MCF 10A (cell line): ENCODE measurements at places on chromosomes 13 and 19. TPM values are rescaled to one million over a fixed set of nuclear protein-coding genes. Genes with fewer than 3 reads are reported as not detected.

- no peak overlapping the region for H3K4me3 ChIP-seq
- no peaks in the 10 kb centered on the region for H3K27me3 ChIP-seq
- H3K27ac ChIP-seq, result no peak overlapping the region
- H3K4me1 ChIP-seq, result peaks cover 18% of the 10 kb centered on the region
- H3K36me3 ChIP-seq, result peaks cover 13% of the 10 kb centered on the region
These were observed 2.9 kb upstream of the MAP1S start for GRCh38 chr19:17716309-17716929.

- no peak for DNase-seq
- no peak overlapping the region for H3K27ac ChIP-seq
- H3K36me3 ChIP-seq, result peaks cover 36% of the 10 kb centered on the region
- H3K4me1 ChIP-seq, result peaks cover 39% of the 10 kb centered on the region
- no peak overlapping the region for H3K4me3 ChIP-seq
These were observed 2.9 kb downstream of the CD70 start for GRCh38 chr19:6587998-6588507.

DNA sequence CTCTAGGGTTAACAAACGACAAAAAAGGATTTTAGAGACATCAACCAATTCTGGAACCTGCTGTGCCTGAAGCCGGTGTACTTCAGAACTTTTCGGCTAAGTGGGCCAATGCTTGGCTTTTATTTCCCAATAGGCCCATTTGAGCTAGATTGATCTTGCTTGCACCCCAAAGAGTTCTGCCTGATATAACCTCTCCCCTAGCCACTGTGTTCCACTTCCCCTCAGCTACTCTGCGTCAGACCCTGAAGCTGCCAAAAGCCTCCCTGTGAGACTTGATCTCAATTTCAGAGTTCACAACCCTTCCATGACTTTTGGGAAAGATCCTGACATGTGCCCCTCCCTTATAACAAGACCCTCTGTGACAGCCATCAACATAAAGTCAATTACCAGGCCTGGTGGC, 5.6 kb upstream of the SIGLEC14 start:
- no peak for DNase-seq
- peaks cover 7% of the 10 kb centered on the region for H3K4me1 ChIP-seq
- no peak overlapping the region for H3K4me3 ChIP-seq

DNA sequence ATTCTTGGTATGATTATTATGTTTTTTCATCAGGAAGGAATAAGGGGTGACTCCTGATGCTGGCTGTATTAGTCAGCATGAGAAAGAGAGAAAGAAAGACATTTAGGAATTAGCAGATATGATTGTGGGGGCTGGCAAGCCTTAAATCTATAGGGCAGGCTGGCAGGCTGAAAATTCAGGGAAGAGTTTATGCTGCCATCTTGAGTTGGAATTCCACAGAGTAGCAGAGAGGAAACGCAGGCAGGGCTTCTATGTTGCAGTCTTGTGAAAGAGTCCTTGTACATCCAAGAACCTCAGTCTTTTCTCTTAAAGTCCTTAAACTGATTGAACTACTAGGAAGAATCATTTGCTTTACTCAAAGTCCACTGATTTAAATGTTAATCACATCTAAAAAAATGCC, 262.7 kb upstream of the SLC10A2 start:
- no peak overlapping the region for H3K27ac ChIP-seq
- no peak overlapping the region for H3K4me3 ChIP-seq
- no peaks in the 10 kb centered on the region for H3K36me3 ChIP-seq
- DNase-seq, result no peak
- no peaks in the 10 kb centered on the region for H3K4me1 ChIP-seq
- no peaks in the 10 kb centered on the region for H3K27me3 ChIP-seq

DNA sequence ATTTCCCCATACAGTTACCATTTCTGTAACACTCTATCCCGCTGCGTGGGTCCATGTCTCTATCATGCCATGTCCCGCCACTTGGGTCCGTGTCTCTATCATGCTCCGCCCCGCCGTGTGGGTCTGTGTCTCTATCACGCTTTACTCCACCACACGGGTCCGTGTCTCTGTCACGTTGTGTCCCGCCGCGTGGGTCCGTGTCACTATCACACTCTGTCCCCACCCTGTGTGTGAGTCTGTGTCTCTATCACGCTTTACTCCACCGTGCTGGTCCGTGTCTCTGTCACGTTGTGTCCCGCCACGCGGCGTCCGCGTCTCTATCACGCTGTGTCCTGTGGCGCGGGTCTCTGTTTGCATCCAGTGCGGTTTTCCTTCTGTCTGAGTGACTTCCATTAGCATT, 11.6 kb downstream of the ADPRHL1 start:
- H3K27ac ChIP-seq, result no peak overlapping the region
- H3K4me3 ChIP-seq, result no peak overlapping the region
- H3K4me1 ChIP-seq, result no peaks in the 10 kb centered on the region
- DNase-seq, result no peak
- no peaks in the 10 kb centered on the region for H3K27me3 ChIP-seq

GRCh38 chr13:102816708-102817107, 17.8 kb downstream of the BIVM start:
- no peak overlapping the region for H3K4me3 ChIP-seq
- no peak overlapping the region for H3K27ac ChIP-seq
- no peaks in the 10 kb centered on the region for H3K27me3 ChIP-seq
- H3K4me1 ChIP-seq, result peaks cover 14% of the 10 kb centered on the region
- DNase-seq, result no peak
- peaks cover 62% of the 10 kb centered on the region for H3K36me3 ChIP-seq

DNA sequence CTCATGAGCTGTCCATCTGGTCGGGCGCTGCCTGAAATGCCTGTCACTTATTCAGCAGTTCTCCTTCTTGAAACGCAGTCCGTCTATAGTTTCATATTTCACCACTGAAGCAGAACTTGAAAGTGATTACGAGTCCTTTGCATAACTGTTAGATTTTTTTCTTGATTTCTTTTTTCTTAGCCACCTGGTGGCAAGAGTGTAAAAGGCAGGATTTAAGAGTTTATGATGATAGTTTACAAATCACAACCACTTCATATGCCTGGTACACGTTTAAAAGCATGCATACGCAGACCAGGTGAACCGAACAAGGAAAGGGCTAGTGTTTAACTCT, 45.8 kb downstream of the GGACT start:
- H3K36me3 ChIP-seq, result no peaks in the 10 kb centered on the region
- H3K27ac ChIP-seq, result no peak overlapping the region
- peak; percentile 52 for DNase-seq
- H3K27me3 ChIP-seq, result no peaks in the 10 kb centered on the region
- peaks cover 5% of the 10 kb centered on the region for H3K4me1 ChIP-seq

DNA sequence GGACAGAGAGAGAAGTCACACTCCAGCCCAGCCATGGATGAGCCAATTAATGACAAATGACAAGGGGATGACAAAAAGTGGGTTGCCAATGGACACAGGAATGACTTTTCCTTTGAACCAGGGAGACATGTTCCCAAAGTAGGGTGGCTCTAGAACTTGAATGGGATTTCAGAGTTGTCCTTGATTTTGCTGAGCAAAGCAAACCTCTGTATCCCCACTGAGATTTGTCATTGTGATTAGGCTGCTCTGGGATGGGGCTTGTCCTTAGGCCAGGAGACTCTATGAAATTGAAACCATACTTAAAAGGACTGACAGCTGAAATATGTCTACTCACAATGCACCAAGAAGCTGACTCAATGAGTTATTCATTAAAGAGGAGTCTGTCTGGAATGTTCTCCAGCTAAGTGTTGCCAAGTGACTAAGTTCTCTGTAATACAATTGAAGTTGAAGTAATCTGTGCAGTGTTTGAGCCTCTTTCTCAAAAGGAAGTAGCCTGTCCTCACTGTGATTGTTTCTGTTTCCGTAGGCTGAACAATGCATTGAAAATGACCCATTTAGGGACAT, 69.0 kb upstream of the PCDH9 start:
- peak overlapping the region; percentile 64 for H3K27ac ChIP-seq
- H3K4me3 ChIP-seq, result no peak overlapping the region
- no peaks in the 10 kb centered on the region for H3K36me3 ChIP-seq
- H3K4me1 ChIP-seq, result peaks cover 30% of the 10 kb centered on the region

DNA sequence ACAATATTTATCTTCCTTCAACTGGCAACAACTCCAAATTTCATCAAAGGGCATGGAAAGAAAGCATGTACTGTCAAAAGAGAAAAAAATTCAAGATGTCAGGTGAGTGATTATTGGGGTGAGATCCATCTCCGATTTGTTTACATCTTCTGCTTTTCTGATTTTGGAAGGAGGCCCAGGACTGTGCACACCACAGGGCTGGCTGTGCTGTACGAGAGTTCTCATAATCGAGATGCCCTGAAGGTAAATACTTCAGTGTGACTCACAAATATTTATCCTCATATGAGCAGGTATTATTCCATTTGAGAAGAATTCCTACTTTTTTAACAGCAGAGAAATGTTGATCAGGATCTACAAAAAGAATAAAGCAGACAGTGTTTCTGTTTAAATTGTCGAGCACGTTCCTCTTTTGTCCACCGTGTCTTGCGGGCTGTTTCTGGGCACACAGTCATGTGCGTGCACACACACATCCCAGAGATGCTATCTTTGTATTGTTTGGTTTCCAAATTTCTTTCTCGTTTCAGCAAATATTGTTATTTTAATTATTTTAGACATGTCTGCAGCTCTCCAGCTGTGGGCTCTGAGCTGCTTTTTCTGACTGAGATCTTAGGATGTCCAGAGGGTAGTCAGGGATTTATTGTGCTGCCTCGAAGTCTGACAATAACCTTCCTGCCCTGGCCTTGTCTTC, 103.8 kb downstream of the KL start:
- H3K4me3 ChIP-seq, result peak overlapping the region; percentile 42
- peak; percentile 84 for DNase-seq
- H3K4me1 ChIP-seq, result peaks cover 23% of the 10 kb centered on the region
- peak overlapping the region; percentile 87 for H3K27ac ChIP-seq

- H3K27me3 ChIP-seq, result no peaks in the 10 kb centered on the region
- no peak for DNase-seq
- no peak overlapping the region for H3K27ac ChIP-seq
- no peak overlapping the region for H3K4me3 ChIP-seq
- H3K36me3 ChIP-seq, result no peaks in the 10 kb centered on the region
These were observed 45.1 kb downstream of the TMEM255B start for GRCh38 chr13:113804017-113804702.

DNA sequence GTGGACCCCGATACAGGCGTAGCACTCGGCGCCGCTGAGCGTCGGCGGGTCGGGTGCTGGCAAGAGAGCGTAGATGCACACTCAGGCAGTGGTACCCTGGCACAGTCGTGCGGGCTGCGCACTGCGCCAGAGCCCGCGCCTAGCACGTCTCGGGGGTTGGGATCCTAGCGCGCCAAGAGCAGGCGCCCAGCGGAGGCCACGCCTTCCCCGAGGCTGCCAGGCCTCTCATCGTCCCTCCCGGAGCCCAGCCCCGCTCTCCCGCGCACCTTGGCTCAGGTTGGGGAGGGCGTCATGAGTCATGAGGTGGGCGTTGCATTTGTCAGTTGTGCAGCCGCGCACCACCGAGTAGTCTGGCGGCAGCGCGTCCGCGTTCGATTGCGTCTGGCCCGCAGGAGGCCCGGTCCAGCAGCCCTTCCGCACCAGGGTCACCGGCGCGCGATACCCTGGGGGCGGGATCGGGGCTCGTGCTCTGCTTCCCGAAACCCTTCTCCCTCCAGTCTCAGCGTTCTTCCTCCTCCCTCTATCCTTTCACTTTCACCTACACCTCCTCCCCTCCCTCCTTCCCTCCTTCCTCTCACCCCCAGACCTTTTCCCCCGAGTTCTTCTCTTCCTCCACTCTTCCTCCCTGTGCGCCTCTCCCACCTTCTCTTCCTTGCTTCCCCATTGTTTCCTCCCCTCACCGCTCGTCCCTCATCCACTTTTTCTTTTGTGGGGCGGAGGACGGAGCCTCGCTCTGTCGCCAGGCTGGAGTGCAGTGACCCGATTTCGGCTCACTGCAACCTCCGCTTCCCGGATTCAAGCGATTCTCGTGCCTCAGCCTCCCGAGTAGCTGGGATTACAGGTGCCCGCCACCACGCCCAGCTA, 3.5 kb downstream of the LYPD5 start:
- peak overlapping the region; percentile 67 for H3K4me3 ChIP-seq
- no peaks in the 10 kb centered on the region for H3K36me3 ChIP-seq
- H3K4me1 ChIP-seq, result peaks cover 22% of the 10 kb centered on the region
- no peaks in the 10 kb centered on the region for H3K27me3 ChIP-seq
- DNase-seq, result peak; percentile 89

The CASP14 gene
- not detected in 2 replicates for total RNA-seq

The LILRB5 gene
- not detected in 2 replicates for total RNA-seq

The ZNF154 gene
- total RNA-seq, result not detected in 2 replicates

The NLRP7 gene
- not detected in 2 replicates for total RNA-seq

The ERICH6B gene
- not detected in 2 replicates for total RNA-seq

The CYP4F3 gene
- total RNA-seq, result 0.42 and 0.75 TPM in 2 replicates
